Kidney epithelial cell (primary cell): ENCODE measurements at places on chromosomes 11 and 22. TPM values are rescaled to one million over a fixed set of nuclear protein-coding genes. Genes with fewer than 3 reads are reported as not detected.

DNA sequence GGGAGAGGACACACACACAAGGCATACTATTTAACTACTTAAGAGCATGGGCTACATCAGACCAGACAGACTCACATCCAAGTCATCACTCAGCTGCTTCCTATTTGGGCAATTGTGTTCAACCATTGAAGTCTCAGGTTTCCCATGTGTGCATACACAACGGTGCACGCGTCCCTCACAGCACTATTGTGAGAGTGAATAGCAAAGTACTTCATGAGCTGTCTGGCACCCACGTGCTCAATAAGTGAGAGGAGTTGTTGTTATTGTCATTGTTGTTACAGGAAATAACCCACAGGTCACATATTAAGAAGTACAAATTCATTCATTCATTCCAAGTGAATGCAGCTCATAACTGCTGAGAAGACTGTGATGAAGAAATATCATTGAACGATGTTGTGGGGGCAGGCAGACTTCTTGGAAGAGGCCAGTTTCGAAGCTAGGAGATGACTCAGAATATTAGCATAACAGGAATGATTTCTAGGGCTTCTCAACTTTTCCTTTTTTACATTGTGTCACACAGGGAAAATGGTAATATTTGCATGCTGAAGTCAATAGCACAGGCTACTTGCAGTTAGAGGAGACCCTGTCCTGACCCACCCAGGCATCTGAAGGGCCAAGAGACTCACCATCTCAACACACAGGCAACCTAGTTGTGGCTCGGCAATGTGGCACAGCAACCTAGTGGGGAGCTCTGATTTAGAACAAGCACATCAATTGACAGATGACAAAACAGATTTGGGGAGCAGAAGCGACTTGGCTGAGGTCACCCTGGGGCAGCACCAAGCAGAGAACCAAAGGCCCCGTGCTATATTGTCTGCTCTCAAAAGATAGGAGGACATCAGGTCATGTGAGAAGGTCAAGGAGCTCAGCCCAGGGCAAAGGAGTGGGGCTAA lies 606.0 kb downstream of the BUD13 start:
- DNase-seq, result no peak

DNA sequence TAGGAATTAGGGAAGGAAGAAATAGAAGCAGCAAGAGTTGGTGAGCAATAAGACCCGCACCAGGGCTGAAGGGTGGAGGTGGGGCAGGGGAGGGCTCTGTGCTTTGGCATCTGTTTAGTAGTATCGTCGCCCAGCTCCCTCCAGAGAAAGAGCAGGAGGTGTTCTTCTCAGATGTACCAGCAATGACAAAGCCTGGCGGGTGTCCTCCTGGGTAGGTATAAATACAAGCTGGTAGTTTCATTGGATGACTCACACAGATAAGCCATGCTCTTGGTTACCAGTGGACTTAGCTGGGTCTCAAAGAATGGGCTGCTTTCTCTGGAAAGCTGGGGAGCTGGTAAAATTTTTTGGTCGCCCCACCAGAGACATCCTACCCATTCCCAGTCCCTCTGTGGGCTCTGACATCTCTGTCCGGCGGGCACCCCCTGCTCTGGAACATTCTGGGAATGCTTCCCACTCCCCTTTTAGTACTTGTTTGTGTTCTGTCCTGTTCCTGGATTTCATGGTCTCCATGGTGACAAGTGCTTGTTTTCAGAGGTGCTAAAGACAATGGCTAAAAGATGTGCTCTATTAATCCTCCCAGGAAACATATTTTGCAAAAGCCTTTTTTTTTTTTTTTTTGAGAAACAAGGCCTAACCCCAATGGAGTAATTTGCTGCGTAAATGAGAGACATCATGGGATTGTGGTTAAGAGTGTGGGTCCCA lies 15.4 kb upstream of the TUBA8 start:
- DNase-seq, result no peak

DNA sequence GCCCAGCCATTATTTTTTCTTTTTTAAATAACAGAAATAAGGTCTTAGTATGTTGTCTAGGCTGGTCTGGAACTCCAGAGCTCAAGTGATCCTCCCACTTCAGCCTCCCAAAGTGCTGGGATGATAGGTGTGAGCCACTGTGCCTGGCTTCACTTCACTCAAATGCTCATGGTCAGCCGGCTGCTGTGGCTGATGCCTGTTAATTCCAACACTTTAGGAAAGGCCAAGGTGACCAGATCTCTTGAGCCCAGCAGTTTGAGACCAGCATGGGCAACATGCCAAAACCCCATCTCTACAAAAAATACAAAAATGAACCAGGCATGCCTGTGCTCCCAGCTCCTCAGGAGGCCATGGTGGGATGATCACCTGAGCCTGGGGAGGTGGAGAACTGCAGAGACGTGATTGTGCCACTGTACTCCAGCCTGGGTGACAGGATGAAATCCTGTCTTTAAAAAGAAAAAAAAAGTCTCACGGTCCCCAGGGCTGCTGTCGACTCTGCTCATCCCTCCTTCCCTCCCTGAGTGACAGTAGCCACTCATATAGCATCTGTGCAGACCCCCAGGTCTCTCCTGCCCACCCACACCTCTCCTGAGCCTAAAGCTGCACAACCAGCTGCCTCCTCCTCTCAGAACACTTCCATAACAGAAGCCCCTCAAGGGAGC lies 3.6 kb downstream of the YDJC start:
- no peak for DNase-seq

DNA sequence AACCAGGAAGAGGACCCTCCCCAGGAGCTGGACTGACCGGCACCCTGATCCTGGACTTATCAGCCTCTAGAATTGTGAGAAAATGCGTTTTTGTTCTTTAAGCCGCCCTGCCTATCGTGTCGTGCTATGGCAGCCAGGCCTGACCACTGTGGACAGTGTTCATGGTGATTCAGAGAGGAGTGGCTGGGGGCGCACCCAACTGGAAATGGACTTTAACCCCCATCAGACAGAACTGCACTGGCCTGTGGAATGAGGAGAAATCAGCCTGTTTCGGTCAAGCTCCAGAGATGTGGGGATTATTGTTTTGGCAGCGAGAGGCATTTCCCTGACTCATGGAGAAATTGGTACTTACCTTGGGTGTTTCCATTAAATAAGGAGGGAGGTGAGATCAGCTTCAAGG lies 1437.8 kb downstream of the BRD1 start:
- no peak for DNase-seq

ABCC8 gene
- not detected in 2 replicates for total RNA-seq

LMO2 gene
- 0.82 and 2.5 TPM in 2 replicates for total RNA-seq
